Activated CD4-positive, alpha-beta T cell treated with anti-CD3 and anti-CD28 coated beads, Interleukin-2, amount 50 U/mL, for 24 hours (primary cell): ENCODE measurements at places on chromosomes 2 and 18.

DNA sequence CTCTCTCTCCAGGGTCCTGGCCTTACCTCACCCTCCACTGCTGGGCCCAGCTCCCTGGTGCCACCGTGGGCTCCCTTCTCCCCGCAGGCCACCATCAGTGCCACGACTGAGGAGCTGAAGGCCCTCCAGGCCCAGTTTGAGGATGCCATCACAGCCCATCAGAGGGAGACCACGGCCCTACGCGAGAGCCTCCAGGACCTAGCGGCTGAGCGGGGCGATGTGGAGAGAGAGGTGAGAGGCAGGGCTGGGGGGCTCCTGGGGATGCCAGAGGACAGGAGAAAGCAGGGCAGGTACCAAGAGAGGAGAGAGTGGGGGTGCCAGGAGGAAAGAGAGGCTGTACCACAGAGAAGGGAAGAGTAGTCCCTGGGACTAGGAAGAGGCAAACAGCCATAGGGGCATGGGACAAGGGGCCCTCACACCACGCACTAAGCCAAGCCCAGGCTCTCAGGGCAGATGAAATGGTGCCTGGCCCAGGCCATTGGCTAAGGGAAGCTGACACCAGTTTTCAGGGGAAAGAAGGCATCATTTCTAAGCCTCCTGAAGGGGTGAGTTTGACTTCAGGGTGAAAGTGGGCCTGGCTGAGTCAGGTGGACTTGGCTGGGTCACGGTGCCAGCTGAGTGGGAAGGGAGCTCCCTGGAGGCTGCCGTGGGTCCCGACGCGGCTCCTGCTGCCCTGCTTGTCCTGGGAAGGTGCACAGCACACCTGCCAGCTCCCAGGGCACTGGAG is 39.0 kb upstream of the SNED1 start:
- no peak for DNase-seq

DNA sequence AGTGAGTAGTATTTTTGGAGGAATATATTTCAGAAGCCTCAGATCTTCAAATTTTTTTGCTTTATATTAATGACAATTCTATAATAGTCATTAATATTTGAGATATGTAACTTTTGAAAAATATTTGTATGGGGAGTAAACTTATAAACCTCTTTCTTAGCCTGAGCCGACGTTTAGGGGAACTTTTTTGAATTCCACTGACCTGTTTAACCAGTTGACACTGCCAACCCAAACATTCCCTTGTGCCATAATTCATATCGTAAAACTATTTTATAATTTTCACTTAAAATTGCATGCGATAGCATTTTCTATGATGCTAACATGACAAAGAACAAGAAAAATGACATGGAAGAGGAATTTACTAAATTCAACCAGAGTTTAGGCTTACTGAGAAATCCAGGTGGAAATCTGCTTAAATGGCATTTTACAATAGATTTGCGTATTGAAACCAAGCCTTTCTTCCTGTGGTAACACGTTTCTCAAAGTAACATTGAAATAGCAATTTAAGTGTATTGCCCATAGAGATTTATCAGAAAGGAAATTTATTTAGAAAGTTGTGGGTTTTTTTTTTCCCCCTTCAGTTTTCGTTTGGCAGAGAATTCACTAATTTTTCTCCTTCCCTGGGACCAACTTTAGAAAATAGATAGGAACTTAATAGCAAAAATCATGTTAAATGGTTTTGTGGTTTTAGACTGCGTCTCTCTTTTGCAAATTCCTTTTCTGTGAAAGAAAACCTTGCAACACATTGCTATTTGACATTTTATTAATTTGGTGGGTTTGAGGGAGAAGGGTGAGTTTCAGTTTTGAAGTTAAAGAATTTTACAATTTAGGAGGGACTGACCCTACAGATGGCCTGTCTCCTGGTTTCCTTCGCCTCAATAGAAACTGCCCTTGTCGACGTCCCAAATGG is 77.4 kb downstream of the TANC1 start:
- no peak for DNase-seq

- DNase-seq = no peak
Observed at GRCh38 chr2:33478968-33479731, 2.7 kb downstream of the RASGRP3 start.

DNA sequence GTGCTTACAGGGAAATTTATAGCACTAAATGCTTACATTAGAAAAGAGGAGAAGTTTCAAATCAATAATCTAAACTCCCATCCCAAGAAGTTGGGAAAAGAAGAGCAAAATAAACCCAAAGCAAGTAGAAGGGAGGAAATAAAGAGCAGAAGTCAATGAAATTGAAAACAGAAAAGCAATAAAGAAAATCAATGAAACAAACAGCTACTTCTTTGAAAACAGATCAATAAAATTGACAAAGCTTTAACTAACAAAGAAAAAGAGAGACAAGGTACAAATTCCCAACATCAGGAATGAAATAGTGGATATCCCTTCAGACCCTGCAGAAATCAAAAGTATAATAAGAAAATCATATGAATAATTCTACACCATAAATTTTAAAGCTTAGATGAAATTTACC is 25.5 kb upstream of the ONECUT2 start:
- no peak for DNase-seq

- DNase-seq = no peak
Observed at GRCh38 chr2:165794536-165794928, 485 bp upstream of the GALNT3 start.

DNA sequence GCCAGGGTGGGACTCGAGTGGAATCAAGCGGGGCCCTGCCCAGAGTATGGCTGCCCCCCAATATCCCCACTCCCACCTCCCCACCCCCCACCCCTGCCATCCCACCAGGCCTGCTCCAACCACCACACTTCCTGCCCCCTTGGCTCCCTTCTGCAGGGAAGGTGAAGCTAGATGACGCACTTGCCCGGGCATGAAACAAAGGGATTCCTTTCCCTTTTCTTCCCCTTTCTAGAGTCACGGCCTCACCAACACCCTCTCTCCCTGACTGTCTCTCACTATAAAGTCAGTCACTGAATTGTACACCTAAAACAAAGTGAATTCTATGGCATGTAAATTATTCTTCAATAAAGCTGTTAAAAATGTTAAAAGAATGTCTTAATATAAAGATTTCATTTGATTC is 16.0 kb downstream of the ZBTB7C start:
- DNase-seq = no peak

GRCh38 chr2:44347526-44347925 is 13.8 kb downstream of the PREPL start:
- DNase-seq = no peak

DNA sequence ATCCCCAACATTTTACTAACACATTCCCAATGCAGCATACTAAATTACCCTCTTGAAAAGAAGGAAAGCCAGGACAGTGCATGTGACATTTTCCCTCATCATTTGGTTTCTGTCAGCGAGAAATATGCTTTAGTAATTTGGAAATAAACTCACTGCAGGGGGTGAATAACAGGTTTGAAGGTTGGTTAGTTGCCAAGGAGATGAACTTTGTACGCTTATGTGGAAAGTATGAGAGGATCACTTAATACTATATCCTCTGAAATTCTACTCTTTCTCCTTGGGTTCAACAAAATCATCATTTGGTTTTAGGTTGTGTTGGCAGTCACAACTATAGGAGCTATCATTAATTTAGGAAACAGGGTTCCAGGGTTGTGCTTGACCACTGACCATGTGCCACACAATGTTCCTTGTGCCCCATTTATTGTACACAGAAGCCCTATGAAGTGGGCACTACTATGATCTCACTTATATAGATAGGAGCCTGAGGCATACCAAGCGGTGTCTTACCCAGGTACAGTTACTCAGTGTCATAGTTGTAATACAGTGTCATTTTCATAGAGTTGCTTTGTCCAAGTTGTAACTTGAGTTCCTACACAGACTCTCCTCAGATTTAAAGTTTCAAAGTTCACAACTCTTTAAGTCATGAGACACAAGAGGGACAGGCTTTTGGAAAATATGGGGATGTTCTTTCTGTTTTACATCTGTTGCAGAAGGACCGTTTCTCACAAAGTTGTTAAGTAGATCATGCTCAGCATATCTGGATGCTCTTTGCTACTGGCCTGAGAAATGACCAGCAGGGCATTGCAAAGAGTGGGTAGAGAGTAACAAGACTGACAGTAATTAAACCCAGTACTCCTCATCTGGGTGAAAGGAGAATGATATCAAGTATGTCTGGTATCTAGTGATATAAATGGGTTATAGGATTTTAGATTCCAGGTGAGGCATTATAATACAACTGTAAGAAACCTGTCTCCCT is 91.8 kb downstream of the MAP4K4 start:
- DNase-seq = no peak

GRCh38 chr2:85318222-85319074 is 9.3 kb downstream of the TGOLN2 start:
- DNase-seq = no peak

DNA sequence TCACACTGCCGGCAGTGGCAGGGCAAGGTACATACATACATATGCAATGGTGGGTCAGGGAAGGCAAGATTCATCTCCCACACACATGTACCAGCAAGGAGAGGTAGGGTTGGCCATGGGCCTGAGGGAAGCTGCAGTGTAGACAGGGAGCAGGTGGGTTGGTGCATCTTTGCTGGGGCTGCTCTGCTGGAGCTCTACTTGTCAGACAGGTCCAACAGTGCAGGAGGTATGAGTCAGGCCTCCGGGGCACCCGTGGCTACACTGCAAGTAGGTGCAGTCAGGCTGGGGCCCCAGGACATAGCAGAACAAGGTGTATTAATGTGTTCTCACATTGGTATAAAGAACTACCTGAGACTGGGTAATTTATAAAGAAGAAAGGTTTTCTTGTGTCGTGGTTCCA is 281.1 kb upstream of the COL3A1 start:
- DNase-seq = no peak

DNA sequence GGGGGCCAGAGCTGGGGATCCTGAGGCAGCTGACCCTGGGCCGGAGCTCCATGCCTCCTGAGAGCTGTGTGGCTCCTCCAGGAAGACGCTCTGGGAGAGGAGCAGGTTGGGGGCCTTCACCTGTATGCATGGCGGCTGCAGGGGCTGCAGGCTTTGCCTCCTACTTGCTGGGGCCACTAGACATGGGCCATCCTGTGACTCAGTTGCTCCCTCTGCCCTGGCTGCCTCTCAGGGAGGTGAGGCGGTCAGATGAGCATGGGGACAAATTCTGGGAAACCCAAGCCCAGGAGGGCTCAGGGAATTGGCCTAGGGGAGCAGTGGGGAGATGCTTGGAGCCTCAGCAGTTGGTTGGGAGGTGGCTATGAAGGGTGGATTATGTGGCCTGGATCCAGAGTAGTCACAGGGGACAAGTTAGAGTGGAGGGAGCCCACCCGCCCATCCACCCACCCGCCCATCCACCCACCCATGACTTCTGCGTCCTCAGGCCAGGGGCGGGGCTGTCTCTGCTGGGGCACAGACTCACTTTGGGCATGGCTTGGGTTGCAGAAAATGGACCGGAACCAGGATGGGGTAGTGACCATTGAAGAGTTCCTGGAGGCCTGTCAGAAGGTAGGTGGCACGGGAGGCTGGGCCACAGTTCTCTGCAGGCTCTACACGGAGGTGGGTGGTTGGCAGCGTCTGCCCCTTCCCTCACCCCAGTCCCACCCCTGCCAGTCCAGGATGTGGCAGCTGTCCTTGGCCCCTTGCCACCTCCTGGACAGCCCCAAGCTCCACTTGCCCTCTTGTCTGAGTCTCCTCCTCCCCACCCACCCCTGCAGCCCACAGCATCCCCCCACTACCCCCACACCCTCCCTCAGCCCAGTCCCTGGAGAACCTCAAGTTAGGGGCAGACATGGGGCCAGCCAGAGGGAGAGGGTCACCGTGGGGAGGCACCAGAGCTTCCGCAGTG is 19.5 kb upstream of the FAHD2A start:
- DNase-seq = no peak

- no peak for DNase-seq
Observed at GRCh38 chr2:65227020-65227455, 593 bp upstream of the ACTR2 start.

- no peak for DNase-seq
Observed at GRCh38 chr18:37483221-37483971, 82.2 kb downstream of the CELF4 start.

- DNase-seq = no peak
Observed at GRCh38 chr2:214217599-214217998, 193.3 kb upstream of the VWC2L start.

- no peak for DNase-seq
Observed at GRCh38 chr2:110770404-110770958, 38.1 kb downstream of the ACOXL start.

GRCh38 chr18:22558945-22559385 is 141.2 kb upstream of the CTAGE1 start:
- no peak for DNase-seq

DNA sequence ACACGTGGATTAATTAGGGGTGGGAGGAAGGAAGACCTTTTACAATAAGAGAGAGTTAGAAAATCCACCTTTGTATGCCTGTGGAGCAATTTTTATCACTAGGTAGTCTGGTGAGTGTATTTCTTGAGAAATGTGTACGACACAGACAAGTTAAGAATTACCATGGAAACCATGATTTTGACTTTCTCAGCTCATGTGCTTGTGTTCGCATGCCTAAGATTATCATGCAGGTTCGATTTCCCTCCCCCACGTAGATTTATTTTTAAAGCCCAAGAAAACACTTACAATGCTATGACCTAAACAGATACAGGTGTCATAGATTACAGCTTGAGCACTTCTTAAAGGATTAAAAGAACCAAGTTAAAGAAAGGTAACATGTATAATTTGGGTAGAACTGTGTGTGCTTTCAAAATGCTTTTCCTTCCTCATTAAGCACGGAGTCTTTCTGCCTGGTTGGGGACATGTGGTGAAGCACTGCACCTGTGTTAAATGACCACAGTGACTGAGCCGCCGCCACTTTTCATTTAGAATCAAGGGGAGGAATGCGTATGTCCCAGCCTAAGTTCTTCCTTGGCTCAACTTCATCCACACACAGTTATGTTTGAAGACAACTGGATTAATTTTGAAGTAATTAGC is 16.6 kb downstream of the SERTAD2 start:
- DNase-seq = no peak

- DNase-seq = no peak
Observed at GRCh38 chr2:12173271-12173942, 427.0 kb downstream of the LPIN1 start.

DNA sequence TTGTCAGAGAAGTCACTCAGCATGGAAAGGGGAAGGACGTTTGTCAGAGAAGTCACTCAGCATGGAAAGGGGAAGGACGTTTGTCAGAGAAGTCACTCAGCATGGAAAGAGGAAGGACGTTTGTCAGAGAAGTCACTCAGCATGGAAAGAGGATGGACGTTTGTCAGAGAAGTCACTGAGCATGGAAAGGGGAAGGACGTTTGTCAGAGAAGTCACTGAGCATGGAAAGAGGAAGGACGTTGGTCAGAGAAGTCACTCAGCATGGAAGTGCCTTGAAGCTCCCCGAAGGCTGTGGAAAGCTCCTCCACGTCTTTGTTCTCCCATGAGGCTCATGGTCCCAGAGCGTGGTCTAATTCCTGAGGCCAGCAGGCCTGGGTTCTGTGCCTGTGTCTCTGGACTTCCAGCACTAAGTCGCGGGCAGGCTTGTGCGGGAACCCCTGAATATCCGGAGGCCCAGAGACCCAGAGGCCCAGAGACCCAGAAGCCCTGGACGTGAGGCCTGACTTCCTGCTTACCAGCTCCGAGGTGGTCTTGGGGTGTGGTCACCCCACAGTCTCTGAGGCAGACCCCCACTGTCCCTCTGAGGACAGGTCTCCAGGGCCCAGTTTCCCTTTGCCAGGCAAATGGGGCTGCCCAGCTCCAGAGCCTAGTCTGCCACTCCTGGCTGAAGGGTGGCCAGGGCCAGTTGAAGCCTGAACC is 70.4 kb upstream of the TWIST2 start:
- no peak for DNase-seq
